ENCODE measurements at places on chromosomes 13 and 19.

DNA sequence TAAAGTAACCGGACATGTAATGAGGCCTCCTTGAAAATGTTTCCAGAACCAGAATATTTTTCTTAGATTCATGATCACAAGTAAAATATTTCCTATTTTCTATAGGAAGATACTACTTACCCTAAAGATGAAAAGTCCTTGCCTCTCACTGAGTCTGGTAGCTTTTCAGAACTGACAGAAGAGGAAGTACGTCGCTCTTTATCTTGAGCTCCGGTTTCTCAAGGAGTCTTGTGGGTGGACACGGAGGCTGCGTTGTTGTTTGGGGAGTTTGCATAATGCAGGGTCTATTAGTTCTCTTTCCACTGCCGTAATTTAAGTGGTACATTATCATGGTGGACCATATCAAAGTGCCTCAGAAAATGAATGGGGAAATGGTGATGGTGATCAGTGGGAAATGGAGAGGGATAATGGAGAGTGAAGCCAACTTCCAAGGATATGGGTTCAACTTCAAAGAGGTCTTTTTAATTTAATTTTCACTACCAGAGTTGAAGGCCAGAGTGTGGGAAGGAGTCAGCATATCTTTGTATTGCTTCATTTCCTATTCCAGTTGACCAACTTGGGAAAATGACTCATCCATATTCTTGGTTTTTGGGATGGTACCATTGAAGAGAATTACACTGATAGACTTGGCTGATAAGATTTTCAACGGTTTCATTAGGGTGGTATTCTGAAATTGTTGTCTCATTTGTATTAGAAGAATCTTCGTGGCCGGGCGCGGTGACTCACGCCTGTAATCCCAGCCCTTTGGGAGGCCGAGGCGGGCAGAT, 23.4 kb downstream of the MBD3L2B start:
- DNase-seq, result no peak

GRCh38 chr13:31138515-31138914, 23.2 kb downstream of the HSPH1 start:
- DNase-seq, result no peak

- DNase-seq, result peak; percentile 79
Measured at GRCh38 chr19:1220976-1221903, 15.7 kb downstream of the STK11 start.

DNA sequence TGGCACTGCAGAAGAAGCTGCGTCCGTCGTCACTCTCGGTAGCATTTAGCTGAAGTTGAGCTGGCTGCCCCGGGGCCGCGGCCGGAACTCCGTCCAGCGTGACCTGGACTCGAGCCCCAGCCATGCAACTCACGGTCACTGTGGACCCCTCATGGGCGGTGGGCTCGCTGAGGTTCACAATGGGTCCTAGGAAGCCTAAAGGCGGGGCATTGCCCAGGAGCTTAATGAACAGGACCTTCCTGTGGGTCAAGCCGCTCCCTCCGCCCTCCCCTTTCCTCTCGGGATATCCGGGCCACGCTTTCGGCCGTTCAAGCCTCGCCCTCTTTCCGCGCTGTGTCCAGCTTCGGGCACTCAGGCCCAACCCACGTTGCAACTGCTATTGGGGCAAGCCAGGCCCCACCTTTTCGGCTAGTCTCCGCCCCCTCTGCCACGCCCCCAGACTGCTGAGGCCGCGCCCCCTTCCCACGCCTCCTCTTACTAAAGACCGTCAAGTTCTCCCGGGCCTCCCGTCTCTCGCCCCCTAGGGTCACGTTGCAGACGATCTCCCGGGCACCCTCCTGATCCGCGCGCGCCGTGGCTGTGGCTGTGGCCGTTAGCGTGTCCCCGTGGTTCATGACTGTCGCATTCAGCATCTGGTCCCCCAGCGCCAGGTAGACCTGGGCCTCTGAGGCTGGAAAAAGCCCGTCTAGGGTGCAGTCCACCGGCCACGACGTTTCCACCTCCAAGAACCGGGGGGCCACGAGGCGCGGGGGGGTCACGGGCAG, 1.4 kb upstream of the RAVER1 start:
- DNase-seq, result peak; percentile 94

Data from left ventricle myocardium inferior (tissue), 1 donor.